ENCODE measurements at places on chromosomes 12 and 14.

DNA sequence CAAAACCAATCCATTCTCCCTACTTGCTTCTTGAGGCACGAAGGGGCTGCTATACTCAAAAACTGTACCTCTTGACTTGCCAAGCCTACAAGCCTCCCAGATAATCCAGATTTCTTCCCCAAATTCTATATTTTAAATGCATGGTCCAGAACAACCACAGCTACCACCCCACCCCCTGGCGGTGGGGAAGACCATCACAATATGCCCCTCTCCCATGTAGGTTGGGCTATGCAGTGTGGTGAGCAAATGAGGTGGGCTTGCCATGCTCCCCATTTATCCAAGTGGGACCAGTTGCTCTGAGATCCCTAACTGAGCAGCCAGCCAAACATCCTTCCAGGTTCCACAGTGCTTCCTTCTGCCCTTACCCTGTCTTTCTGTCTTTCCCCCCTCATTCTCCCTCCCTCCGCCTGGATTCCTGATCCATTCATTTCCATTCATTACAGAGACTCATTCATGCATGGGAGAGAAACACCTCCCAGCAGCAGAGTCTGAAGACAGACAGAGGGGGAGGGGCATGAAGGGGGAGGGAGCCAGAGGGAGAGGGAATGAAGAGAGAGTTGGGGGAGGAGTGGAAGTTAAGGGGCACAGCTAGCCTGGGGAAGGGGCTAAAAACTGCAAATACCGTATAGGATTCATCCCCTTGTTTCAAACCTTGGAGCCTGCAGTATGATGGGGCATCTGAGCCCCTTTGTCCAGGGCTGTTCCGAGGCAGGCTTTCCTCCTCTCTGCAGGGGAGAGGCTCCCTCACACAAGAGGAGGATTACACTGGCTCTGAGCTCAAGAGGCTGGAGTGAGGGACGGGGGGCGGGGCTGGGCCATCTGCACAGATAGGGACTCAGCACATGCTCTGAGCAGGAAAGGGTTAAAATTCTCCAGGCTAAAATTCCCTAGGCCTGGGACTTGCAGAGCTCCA is 4.4 kb downstream of the ZNF219 start:
- DNase-seq: no peak

DNA sequence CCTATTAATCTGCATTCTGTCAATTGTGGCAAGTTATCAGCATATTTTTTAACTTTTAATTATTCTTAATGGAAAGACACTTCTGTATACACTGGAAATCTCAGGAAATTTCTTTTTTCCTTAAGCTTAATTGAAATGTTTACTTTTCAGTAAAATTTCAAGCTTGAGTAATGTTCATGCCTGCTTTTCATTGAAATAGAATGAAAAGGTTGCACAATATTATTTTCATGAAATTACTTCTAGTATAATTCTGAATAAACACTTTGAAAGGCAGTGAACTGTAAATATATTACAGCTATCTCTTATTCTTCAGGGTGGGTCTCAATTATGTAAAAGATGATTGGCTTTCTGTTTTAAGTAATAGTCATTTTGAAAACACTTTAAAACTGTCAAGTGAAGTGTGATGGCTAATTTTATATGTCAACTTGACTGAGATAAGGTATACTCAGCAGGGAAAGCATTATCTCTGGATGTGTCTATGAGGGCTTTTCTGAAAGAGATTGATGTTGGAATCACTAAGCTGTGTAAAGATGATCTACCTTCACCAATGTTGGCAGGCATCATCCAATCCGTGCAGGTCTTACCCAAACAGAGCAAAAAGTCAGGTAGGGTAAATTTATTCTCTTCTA is 29.9 kb downstream of the CLEC2D start:
- DNase-seq: no peak

- no peak for DNase-seq
Observed at GRCh38 chr14:104685216-104685997, 4.0 kb upstream of the INF2 start.

DNA sequence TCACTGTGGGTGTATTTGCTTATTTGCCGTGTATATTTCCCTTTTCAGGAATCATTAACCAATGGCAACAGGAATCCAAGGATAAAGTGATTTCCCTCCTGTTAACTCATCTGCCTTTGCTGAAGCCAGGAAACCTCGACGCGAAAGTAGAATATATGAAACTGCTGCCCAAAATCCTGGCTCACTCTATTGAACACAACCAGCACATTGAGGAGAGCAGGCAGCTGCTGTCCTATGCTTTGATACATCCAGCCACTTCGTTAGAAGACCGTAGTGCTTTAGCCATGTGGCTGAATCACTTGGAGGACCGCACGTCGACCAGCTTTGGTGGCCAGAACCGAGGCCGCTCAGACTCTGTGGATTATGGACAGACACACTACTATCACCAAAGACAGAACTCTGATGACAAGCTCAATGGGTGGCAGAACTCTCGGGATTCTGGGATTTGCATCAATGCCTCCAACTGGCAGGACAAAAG is 135.1 kb downstream of the SAMD4A start:
- no peak for DNase-seq

GRCh38 chr12:133165776-133166175 is 15.5 kb upstream of the ZNF268 start:
- DNase-seq: no peak

DNA sequence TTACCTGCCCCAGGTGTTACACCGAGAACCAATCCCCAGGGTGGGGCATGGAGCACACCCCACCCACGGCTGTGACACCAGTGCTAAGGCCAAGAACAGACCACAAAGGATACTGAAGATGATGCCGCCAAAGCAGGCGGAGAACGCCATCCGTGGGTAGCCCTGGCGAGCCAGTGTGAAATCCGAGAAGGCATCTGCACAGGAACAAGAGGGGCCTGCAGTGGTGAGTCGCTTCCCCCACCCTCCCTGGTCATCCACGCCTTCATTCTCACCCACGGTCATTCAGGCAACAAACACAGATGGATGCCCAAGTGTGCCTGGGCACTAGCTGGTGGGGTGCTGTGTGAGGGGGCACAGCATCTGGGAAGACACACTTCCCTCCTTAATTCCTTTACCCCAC is 28.5 kb downstream of the SLC8B1 start:
- peak; percentile 51 for DNase-seq

DNA sequence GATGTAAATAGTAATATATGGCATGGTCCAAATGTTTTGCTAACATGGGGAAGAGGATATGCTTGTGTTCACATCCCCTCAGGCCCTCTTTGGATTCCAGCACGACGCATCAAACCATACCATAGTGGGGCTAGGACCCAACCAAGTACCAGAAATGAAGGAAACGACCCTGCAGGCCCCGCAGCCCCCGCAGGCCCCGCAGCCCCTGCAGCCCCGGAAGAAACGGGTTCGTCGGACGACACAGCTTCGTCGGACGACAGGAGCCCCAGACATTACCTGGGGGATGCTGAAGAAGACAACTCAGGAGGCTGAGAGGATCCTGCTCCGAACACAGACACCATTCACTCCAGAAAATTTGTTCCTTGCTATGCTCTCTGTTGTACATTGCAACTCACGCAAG is 119.9 kb downstream of the PPHLN1 start:
- no peak for DNase-seq

DNA sequence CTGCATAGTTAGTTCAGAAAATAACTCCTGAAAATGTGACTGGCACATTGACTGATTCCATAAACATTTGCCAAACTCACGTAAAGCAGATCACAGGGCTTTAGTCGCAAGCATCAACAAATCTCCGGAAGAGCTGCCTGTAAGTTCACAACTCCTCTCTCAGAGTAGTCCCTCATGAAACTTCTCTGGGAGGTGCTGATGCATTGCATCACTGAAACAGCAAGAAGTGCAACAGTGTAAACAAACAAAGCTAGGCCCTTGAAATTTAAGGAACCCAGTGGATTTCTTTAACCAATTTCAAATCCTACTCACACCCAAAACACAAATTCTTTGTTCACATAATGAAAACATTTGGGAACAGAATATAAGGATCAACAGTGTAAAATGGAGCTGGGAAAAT is 1691.7 kb upstream of the FLRT2 start:
- DNase-seq: no peak

- DNase-seq: no peak
Observed at GRCh38 chr12:5479761-5480160, 47.9 kb downstream of the NTF3 start.

DNA sequence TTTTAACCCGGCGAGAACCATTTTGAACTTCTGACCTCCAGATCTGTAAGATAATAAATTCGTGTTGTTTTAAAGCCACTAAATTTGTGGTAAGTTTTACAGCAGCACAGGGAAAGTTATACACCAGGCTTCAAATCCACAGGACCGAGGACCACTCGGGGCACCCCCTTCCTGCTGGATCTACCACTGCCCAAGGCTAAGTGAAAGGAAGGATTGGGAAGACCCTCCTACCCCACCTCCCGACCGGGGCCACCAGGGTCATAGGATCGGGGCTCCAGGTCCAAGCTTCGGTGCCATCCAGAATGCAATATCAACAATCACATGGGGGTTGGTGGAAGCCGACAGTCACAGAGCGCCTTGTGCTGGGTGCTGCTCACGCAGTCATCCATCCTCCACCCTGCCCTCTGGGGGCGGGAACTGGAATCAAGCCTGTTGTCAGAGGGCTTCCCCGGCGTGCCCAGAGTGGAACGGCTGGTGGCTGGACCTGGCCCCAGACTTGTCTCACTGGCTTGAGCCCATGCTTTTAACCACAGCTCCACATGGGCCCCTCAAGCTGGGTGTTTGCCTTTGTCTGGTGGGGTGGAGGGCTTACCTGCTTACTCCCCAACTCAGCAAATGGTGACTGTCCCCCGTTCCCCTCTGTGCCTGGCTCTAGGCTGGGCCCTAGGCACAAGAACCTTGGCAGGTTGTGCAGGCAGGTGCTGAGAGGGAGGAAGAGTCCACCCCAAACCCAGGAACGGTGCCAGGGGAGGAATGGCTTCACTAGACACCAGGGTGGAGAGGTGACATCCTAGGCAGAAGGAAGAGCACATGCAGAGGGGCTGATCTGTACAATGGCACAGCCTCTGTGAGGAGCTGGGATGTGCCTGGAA is 180.3 kb upstream of the RTL1 start:
- DNase-seq: no peak

- no peak for DNase-seq
Observed at GRCh38 chr14:55864890-55865655, 253.1 kb upstream of the PELI2 start.

GRCh38 chr12:49892084-49892731 is 11.5 kb downstream of the FAIM2 start:
- DNase-seq: no peak

- DNase-seq: no peak
Observed at GRCh38 chr14:90375934-90376333, 20.9 kb upstream of the CALM1 start.

DNA sequence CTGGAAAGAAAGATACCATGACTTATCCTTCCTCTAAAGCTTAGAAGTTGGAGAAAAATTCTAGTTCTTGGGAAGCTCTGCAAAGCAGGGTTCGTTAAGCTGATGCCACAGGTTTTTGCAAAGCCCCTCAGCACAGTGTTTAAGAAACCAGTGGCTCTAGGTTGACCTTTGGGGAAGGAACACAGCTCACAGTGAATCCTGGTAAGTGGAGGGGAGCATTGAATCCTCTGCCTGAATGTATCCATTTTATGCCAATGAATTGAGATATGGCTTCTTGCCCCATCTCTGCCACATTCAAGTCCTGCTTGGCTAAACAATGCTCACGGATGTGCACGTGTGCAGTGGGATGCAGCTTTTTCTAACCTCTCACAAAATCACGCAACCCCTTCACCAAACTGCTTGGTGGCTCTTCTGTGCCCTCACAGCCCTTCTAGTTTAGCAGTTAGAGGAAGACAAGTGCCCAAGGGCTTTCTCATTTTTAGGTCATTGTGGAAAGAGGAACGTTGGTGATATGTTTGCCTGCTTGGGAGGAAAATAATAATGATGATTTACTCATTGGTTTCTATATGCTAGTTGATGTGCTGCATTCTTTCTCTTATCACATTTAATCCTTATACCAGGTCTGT is 111.3 kb downstream of the DAD1 start:
- DNase-seq: no peak

GRCh38 chr14:100450049-100450448 is 126.9 kb downstream of the SLC25A47 start:
- no peak for DNase-seq

DNA sequence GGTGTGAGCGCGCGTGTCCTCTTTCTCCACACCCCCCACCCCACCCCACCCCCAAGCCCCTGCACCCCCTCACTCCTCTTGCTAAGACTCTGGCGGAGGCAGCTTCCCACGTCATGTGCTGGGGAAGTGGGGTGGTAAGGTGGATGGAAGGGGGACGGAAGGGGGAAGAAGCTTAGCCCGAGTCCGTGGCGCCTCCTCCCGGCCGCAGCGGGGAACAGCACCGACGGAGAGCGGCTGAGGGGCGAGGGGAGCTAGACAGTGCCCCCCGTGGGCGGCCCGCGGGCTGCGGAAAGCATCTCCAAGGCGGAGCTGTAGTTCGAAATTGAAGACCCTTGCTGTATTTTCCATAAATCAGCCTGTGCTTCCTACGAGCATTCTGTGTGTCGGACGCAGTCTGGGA is 588 bp upstream of the GRIN2B start:
- no peak for DNase-seq

All from myocyte (in vitro differentiated cells).